SHP77 (cell line): ENCODE measurements at places on chromosomes 5 and 9.

DNA sequence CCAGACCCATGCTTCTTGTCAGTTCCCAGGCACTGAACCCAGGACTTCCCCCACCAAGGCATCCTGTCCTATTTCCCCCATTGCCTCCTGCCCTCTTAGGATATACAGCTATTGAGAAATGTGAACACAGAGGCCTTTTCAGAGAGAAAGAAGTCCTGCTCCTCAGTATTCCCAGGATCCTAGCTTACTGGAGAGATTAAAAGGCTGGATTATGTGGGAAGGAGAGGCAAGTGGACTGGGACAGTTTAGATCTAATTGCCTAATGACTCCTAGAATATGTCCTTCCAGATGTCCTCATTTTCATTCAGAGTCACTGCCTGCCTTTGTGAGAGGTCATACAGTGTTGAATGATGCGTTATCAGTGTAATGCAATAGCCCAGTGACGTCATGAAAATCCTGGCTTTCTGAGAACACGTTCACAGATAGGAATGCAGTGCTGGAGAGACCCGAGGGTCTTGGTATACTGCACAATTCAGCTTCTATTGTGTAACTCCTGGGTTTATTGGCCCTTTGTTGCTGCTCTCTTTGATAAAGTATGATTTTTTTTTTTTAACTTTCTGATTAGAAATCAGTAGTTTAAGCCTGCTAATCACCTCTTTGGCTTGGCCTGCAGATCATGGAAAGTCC lies 26.2 kb downstream of the WWC1 start:
- peak; percentile 16 for DNase-seq

- DNase-seq: no peak
These were observed 72.7 kb downstream of the CAST start for GRCh38 chr5:96734871-96735325.

DNA sequence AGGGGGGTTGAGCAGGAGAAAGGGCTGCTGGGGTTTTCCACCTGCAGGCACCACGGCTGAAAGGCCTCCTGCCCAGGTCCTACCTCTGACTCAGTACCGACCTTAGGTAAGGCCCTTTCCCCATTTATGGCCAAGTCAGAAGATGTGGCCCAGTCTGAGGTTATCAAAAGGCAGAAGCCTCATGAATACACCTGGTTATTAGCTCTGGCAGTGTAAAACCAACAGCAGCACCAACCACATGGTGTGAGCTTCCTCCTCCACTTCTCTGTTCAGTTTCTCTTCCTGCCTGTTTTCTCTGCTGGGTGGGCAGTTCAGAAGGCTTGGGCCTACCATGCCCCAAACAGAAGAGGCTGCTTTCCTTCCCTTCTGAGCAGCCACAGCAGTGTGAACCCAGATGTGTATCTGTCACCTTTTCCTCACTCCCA lies 86.9 kb downstream of the UGCG start:
- no peak for DNase-seq

DNA sequence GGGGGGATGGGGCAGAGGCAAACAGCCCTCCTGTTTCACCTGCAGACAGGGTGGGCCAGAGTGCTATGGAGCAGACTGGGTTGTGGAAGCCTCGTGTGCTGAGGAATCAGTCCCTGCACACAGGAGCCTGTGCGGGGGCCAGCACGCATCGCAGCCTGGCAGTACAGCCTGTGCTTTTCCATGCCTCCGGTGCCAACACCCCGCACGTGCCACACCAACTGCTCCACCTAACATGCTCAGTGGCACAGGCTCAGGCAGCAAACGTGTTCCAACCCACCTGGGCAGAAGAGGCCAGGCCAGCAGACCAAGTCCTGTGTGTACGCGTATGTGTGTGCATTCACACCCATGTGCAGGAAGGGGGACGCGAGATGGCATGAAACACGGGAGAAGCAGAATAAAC lies 37.4 kb upstream of the FBXW11 start:
- no peak for DNase-seq

DNA sequence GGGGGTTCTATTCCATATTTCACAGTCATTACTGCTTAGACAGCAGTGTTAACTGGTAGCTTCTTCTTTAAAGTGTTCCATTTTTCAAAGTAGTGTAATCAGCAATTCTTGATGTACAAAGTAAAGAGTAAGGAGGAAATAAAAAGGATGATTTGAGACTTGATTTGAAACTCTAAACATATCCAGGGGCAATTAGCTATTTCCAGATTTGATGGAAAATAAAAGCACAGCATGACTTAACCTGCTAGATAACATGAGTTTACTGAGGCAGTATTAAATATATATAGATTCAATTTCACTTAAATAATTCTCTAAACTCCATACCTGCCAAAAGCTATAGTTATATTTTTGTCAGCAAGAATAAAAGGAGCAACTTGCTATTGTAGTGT lies 29.8 kb downstream of the NR2F1 start:
- DNase-seq: no peak

DNA sequence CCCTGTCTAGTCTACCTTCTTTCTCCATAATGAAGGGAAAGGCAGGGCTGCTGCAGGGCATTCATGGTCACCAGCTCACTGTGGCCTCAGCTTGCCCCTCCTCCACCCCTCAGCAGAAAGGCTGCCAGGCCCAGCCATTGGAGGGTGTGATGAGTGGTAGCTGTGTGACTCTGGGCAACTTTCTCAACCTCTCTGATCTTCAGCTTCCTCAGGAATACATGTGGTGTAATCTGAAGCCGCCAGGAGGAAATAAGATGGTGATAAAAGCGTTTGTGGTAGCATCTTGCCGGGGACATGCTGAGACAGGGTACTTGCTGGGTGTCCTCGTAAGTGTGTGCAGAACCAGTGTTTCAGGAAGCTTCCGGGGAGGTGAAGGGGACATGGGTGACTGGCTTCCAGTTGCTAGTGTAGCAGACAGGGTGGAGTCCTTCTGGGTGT lies 9.8 kb downstream of the CXCL14 start:
- DNase-seq: no peak

- no peak for DNase-seq
These were observed 182.5 kb upstream of the PPP1R2B start for GRCh38 chr5:156667616-156668015.

DNA sequence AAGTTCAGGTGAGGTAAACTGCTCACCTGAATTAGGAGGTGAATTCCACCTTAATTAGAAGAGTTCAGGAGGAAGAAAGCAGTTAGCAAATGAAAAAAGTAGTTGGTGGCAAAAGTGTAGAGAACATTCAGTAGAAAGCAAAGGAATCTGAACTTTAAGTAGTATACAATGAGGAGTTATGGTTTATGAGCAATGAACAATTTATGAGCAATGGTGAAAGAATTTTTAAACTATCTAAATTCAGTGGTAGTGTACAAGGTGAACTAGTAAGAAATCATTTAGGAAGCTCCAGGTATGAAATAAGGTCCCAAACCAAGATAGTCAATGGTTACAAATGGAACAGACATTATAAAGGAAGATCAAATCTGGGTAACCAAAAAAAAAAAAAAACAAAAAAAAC lies 3.1 kb downstream of the CETN3 start:
- DNase-seq: no peak

DNA sequence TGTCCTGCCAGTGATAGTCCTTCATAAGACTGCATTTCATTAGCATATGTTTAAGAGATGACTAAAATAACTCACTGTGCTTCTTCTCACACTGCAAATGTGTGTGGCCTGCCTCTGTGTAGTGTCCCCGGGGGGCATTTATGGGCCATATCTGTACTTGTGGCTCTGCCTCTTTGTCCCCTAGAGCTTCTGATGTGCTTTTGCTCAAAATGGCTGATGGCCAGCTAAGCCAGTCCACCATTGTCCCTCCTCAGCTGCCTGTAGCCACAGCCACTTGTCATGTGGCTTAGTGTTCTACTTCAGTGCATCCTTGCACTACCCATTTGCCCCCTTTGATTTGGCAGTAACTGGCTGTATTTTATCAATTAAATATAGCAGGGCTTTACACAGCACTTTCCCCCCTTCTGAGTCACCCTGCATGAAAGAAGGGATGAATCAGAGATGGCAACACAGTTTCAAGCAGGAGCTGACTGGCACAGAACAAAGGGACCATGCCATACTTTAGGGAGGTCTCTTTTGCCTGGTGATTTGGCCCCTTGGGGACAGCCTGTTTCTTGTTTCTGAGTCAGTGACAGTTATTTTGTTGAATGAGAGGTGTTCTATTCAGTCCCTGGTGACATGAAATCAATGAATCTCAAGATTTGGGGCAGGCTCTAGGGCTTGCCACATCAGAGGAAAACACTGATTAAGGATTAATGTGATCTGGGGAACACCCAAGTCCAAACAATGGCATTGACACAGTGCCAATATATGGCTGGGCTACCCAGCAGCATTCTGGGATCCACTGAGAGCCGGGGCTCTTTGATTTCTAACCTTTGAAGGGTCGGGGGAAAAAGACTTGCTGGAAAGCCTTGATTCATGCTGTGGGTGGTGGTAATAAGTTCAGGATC lies 245.5 kb downstream of the SMARCA2 start:
- no peak for DNase-seq
